ENCODE measurements at places on chromosomes 7 and 10. TPM values are rescaled to one million over a fixed set of nuclear protein-coding genes. Genes with fewer than 3 reads are reported as not detected.
A peak's percentile ranks its signal among the peaks of the same experiment; 100 is the strongest.

GRCh38 chr7:9026121-9026520, 592.7 kb downstream of the NXPH1 start:
- no peak overlapping the region for H3K27ac ChIP-seq
- H3K27me3 ChIP-seq: no peaks in the 10 kb centered on the region
- no peak for DNase-seq
- no peaks in the 10 kb centered on the region for H3K4me1 ChIP-seq
- no peak overlapping the region for H3K4me3 ChIP-seq
- H3K36me3 ChIP-seq: no peaks in the 10 kb centered on the region

- H3K36me3 ChIP-seq: no peaks in the 10 kb centered on the region
- no peak overlapping the region for H3K4me3 ChIP-seq
- H3K27me3 ChIP-seq: no peaks in the 10 kb centered on the region
- H3K4me1 ChIP-seq: no peaks in the 10 kb centered on the region
These were observed 35.5 kb downstream of the GPR158 start for GRCh38 chr10:25210265-25210664.

- no peaks in the 10 kb centered on the region for H3K36me3 ChIP-seq
- H3K27ac ChIP-seq: no peak overlapping the region
These were observed 352.4 kb upstream of the AOAH start for GRCh38 chr7:37076668-37077067.

DNA sequence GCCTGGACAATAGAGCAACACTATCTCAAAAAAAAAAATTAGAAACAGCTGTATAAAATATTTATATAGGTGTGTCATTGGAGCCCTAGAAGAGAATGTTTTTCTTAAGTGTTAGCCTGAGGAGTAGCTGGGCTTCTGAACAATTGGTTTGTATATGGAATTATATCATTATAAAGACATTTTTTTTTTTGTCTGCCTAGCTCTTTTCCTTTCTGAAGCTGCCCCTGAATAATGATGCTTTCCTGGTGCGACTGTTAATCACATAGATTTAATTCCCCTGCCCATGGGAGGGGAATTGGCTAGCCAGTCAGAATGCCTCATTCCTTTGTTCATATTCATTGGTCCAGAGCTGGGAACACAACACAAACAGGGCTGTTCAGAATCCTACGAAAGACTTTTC, 13.9 kb upstream of the ABCC2 start:
- no peaks in the 10 kb centered on the region for H3K27me3 ChIP-seq
- H3K4me3 ChIP-seq: no peak overlapping the region
- H3K36me3 ChIP-seq: no peaks in the 10 kb centered on the region
- H3K27ac ChIP-seq: no peak overlapping the region
- DNase-seq: no peak

- no peak overlapping the region for H3K27ac ChIP-seq
- H3K27me3 ChIP-seq: no peaks in the 10 kb centered on the region
- DNase-seq: no peak
These were observed 590.5 kb downstream of the PARD3 start for GRCh38 chr10:34224639-34225038.

DNA sequence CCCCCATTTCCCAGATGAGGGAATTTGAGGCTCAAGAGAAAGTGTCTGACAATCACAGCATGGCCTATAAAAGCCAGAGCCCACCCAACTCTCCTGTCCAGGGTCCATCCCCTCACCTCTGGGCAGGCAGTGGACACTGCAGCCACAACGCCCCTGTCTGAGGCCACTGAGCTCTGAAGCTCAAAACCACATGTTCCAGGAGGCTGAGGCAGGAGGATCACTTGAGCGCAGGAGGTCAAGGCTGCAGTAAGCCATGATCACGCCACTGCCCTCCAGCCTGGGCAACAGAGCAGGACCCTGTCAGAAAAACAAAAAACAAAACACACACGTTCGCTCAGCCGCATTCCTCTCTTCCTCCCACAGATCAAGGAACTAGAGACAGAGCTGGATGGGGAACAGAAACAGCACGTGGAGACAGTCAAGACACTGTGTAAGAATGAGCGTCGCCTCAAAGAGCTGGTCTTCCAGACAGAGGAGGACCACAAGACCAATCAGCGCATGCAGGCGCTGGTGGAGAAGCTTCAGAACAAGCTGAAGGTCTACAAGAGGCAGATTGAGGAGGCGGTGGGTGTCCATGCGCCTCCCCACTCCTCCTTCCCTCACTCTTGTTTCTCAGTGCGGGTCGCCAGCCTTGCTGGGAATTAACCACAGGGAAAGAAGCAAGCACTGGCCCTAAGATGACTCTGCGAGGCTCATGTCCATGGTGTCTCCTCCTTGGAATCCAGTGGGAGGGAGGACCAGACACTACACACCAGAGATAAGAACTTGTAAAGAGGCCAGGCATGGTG, 20.0 kb upstream of the ARPC1A start:
- H3K4me1 ChIP-seq: no peaks in the 10 kb centered on the region
- no peaks in the 10 kb centered on the region for H3K36me3 ChIP-seq
- no peak overlapping the region for H3K4me3 ChIP-seq
- no peak for DNase-seq
- H3K27ac ChIP-seq: no peak overlapping the region
- no peaks in the 10 kb centered on the region for H3K27me3 ChIP-seq

- no peak overlapping the region for H3K27ac ChIP-seq
- H3K4me3 ChIP-seq: no peak overlapping the region
- H3K36me3 ChIP-seq: no peaks in the 10 kb centered on the region
- no peak for DNase-seq
- H3K4me1 ChIP-seq: no peaks in the 10 kb centered on the region
These were observed 27.7 kb downstream of the PPP2R2D start for GRCh38 chr10:131928248-131929095.

GRCh38 chr10:69043931-69044531, 43.9 kb upstream of the SRGN start:
- H3K27ac ChIP-seq: no peak overlapping the region
- H3K36me3 ChIP-seq: no peaks in the 10 kb centered on the region
- no peaks in the 10 kb centered on the region for H3K4me1 ChIP-seq
- DNase-seq: no peak
- H3K4me3 ChIP-seq: no peak overlapping the region

DNA sequence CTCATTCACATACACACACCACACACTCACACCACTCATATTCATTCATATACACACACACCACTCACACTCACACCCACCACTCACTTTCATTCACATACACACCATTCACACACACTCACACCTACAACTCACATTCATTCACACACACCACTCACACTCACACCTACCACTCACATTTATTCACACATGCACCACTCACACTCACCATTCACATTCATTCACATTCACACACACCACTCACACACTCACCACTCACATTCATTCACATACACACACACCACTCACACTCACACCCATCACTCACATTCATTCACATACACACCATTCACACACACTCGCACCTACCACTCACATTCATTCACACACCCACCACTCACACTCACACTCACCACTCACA, 25.4 kb upstream of the C10orf120 start:
- H3K4me1 ChIP-seq: no peaks in the 10 kb centered on the region
- H3K27ac ChIP-seq: no peak overlapping the region
- DNase-seq: no peak
- no peaks in the 10 kb centered on the region for H3K27me3 ChIP-seq

- H3K4me3 ChIP-seq: no peak overlapping the region
- H3K4me1 ChIP-seq: no peaks in the 10 kb centered on the region
- DNase-seq: no peak
- H3K36me3 ChIP-seq: no peaks in the 10 kb centered on the region
- no peak overlapping the region for H3K27ac ChIP-seq
- no peaks in the 10 kb centered on the region for H3K27me3 ChIP-seq
These were observed 4.6 kb downstream of the ST7 start for GRCh38 chr7:116957874-116958273.

DNA sequence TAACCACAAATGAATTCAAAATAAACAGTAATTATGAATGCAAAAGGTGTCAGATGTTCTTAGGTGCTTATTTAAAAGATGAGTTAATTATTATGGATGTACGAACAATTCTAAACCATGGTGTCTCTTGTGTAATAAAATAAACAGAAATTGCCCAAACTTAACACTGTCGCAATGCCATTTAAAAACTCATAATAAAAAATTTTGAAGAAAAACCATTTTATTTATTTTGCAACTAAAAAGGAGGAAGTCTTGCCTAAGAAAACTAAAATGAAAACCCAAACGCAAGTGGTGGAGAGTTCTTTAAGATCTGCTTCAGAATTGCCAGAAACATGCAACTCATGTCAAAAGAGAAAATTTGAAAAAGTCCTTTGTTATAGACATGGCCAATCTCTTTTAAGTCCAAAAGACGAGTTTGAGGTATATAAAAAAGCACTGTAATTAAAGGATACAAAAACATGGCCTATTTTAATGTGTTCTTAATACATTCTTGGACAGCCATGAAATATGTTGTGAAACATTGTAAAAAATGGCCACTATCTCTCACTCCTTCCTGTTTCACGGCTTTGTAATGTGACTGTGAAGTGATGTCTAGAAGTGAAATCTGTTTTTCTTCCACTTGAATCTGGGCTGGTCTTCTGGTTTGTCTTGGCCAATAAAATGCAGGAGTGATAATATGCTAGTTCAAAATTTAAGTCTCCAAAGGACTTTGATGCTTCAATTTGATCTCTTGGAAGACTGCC, 322.9 kb downstream of the PRPF18 start:
- H3K36me3 ChIP-seq: no peaks in the 10 kb centered on the region
- no peak overlapping the region for H3K4me3 ChIP-seq
- H3K27ac ChIP-seq: no peak overlapping the region

DNA sequence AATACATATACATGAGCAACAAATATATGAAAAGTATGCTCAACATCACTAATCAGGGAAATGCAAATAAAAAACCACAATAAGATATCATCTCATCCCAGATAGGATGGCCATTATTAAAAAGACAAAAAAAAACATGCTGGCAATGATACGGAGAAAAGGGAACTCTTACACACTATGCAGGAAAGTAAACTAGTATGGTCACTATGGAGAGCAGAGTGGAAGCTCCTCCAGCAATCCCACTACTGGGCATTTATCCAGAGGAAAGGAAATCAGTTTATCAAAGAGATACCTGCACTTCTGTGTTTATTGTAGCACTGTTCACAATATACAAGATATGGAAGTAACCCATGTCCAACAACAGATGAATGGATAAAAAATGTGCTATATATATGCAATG, 217.5 kb downstream of the SDK1 start:
- no peak overlapping the region for H3K27ac ChIP-seq
- no peak for DNase-seq
- no peaks in the 10 kb centered on the region for H3K27me3 ChIP-seq

- no peak overlapping the region for H3K27ac ChIP-seq
- H3K4me1 ChIP-seq: no peaks in the 10 kb centered on the region
- H3K36me3 ChIP-seq: no peaks in the 10 kb centered on the region
- H3K4me3 ChIP-seq: no peak overlapping the region
- H3K27me3 ChIP-seq: no peaks in the 10 kb centered on the region
- DNase-seq: no peak
These were observed 27.1 kb upstream of the ZNF107 start for GRCh38 chr7:64638822-64639221.

GRCh38 chr10:96671211-96671890, 49.0 kb downstream of the PIK3AP1 start:
- DNase-seq: no peak
- H3K4me3 ChIP-seq: no peak overlapping the region
- no peaks in the 10 kb centered on the region for H3K36me3 ChIP-seq

GRCh38 chr7:73429215-73429614, 4.4 kb upstream of the FZD9 start:
- H3K36me3 ChIP-seq: no peaks in the 10 kb centered on the region
- H3K27me3 ChIP-seq: peaks cover 6% of the 10 kb centered on the region
- no peak for DNase-seq

DNA sequence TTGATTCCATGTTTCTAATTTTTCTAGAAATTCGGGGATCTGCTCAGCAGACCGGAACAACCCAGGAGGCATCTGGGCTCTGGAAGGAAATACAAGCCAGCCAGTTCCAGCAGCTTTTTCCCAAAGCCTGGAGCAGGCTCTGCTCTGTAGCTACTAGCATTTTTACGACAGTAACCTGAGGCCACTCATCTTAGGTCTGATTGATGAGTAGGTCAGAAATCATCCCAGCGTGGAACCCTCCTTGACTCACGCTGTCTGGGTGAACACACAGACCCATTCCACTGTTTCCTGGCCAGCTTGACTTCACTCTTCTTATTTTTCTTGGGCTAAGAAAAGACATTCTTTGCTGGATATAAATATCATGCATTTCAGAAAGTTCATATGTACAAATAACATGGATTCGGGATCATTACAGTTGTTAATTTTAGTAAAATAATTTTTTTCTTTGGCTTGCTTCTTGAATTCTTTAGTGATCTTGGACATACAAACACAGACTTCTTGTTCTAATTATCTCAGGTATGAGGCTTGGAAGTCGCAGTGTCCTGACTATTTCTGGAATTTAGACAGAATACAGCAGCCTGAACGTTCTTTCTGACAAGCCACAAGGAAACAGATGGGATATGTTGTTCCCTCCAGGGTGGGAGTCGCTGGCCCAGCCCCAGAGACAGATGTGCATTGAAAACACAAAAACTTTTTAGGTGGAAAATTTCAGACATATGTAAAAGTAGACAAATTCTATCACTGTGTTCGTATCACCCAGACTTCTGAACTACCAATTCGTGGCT, 54.6 kb upstream of the PITRM1 start:
- H3K36me3 ChIP-seq: no peaks in the 10 kb centered on the region
- H3K27me3 ChIP-seq: no peaks in the 10 kb centered on the region
- DNase-seq: no peak
- peak overlapping the region; percentile 36 for H3K27ac ChIP-seq
- H3K4me3 ChIP-seq: no peak overlapping the region

- no peak overlapping the region for H3K4me3 ChIP-seq
- H3K36me3 ChIP-seq: no peaks in the 10 kb centered on the region
- no peak for DNase-seq
- H3K27me3 ChIP-seq: no peaks in the 10 kb centered on the region
- H3K4me1 ChIP-seq: no peaks in the 10 kb centered on the region
These were observed 32.8 kb upstream of the ARHGAP12 start for GRCh38 chr10:31961277-31962074.

GRCh38 chr7:101941481-101942383, 124.3 kb downstream of the CUX1 start:
- H3K4me1 ChIP-seq: peaks cover 25% of the 10 kb centered on the region
- H3K27me3 ChIP-seq: no peaks in the 10 kb centered on the region
- no peak overlapping the region for H3K4me3 ChIP-seq
- peak overlapping the region; percentile 95 for H3K27ac ChIP-seq
- no peaks in the 10 kb centered on the region for H3K36me3 ChIP-seq
- peak; percentile 91 for DNase-seq

- no peaks in the 10 kb centered on the region for H3K27me3 ChIP-seq
- H3K4me3 ChIP-seq: no peak overlapping the region
- no peak for DNase-seq
- H3K27ac ChIP-seq: no peak overlapping the region
- H3K4me1 ChIP-seq: no peaks in the 10 kb centered on the region
These were observed 304.1 kb downstream of the PAXIP1 start for GRCh38 chr7:154698726-154699291.

GRCh38 chr10:98694014-98694413, 247.3 kb upstream of the HPS1 start:
- DNase-seq: no peak
- H3K4me3 ChIP-seq: no peak overlapping the region
- no peaks in the 10 kb centered on the region for H3K27me3 ChIP-seq
- H3K4me1 ChIP-seq: no peaks in the 10 kb centered on the region

The VENTX gene
- total RNA-seq: 0.51 TPM

The ARMS2 gene
- total RNA-seq: not detected

The HMX2 gene
- total RNA-seq: not detected

The HYAL4 gene
- total RNA-seq: not detected

The EXOC4 gene
- 27.6 TPM for total RNA-seq

The SPDYE6 gene
- total RNA-seq: not detected

The CLCN1 gene
- total RNA-seq: 0.21 TPM

The TM9SF3 gene
- 86.8 TPM for total RNA-seq
